ENCODE measurements at places on chromosomes 16 and 17.

GRCh38 chr17:45934044-45934979 is 40.0 kb downstream of the MAPT start:
- no peak for DNase-seq

DNA sequence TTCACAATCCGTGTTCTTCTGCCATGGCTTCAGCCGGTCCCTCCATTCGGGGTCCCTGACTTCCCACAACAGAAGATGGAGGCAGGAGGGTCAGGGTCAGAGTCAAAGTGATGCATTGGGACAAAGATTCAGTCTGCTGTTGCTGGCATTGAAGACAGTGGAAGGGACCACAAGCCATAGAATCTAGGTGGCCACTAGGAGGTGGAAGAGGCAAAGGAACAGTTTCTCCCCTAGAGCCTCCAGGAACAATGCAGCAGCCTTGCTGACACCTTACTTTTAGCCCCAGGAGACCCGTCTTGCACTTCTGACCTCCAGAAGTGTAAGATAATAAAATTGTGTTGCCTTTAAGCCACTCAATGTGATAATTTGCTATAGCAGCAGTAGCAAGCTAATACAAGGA is 55.9 kb downstream of the MFSD11 start:
- DNase-seq = no peak

- no peak for DNase-seq
Observed at GRCh38 chr17:12388226-12388625, 277.5 kb upstream of the MYOCD start.

- no peak for DNase-seq
Observed at GRCh38 chr16:20517149-20517548, 59.0 kb downstream of the ACSM2B start.

DNA sequence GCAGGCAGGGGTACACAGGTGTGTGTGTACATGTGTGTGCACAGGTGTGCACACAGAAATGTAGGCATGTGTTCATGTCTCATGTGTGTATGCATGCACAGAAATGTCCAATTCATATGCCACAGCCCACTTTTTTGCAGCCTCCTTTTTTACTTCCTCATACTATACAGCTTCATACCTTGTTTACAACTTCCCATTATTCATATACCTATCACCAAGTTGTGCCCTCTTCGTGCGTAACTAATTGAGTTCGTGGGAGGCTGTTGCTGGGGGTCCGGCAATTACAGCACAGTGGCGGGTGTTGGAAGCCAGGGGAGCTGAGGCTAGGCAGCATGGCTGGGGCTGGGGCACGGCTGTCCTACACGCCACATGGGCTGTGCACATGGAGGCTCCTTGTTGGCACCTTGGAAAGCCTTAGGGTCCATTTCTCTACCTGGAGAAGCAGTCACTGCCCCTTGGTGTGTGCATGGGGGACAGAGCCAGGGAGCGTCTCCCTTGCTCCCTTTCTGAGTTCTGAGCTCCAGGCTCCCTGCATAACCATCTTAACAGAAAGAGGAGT is 266.7 kb downstream of the ENGASE start:
- DNase-seq = no peak

- DNase-seq = no peak
Observed at GRCh38 chr17:66573078-66573477, 261.8 kb upstream of the CACNG5 start.
